ENCODE measurements at places on chromosomes 12 and 14. TPM values are rescaled to one million over a fixed set of nuclear protein-coding genes. Genes with fewer than 3 reads are reported as not detected.
A peak's percentile ranks its signal among the peaks of the same experiment; 100 is the strongest.

- H3K36me3 ChIP-seq: no peaks in the 10 kb centered on the region
- peaks cover 5% of the 10 kb centered on the region for H3K27me3 ChIP-seq
- H3K4me3 ChIP-seq: peak within 1 kb of the TSS; percentile 80
These were observed at the start of gene RAB15 for GRCh38 chr14:64971943-64972791. RAB15 (minus strand) TSS chr14:64972336; CDS start chr14:64972076, 260 bp downstream.

- H3K4me3 ChIP-seq: no peak overlapping the region
- DNase-seq: no peak
- H3K27ac ChIP-seq: no peak overlapping the region
- H3K4me1 ChIP-seq: peaks cover 9% of the 10 kb centered on the region
- H3K36me3 ChIP-seq: no peaks in the 10 kb centered on the region
These were observed 110.8 kb downstream of the DAD1 start for GRCh38 chr14:22478247-22478646.

- peaks cover 5% of the 10 kb centered on the region for H3K27me3 ChIP-seq
- H3K4me1 ChIP-seq: peaks cover 18% of the 10 kb centered on the region
- H3K4me3 ChIP-seq: no peak overlapping the region
- no peaks in the 10 kb centered on the region for H3K36me3 ChIP-seq
- DNase-seq: no peak
- H3K27ac ChIP-seq: no peak overlapping the region
These were observed 71.1 kb upstream of the MDM1 start for GRCh38 chr12:68403296-68403695.

DNA sequence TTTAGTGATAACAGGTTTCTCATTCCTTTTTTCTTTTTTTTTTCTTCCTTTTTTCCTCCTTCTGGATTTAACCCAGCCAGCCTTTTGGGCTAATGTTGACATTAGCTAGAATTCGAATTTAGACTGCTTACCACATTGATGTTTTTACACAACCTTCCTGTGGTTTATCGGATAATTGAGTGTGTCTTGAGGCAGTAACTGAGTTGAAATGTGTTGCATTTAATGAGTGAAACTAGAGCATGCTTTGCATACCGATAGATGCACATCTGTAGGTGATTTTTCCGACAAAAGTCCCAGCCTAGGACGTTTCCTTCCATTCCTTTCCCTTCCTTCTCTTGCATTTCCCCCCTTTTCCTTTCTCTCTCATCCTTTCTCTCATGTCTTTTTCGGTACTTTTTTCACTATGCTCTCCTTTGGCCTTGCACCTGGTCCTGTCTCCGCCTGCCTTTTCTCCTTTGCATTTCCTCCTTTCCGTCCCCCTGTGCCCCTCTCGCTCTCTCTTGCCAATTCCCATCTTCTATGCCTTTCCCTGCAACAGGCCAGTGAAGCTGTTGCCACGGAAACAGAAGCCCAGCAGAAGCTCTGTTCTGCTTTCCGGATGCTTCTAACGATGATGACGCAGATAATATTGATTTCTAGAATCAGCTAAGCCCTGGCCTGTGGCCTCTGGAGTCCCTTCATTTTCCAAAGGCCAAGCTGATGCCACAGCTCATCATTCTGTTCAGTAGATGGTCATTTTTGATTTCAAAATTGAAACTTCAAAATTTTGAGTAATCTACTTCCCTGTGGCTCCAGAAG lies 76.1 kb downstream of the SLC25A47 start:
- no peak for DNase-seq
- H3K4me1 ChIP-seq: peaks cover 15% of the 10 kb centered on the region
- no peak overlapping the region for H3K4me3 ChIP-seq
- peaks cover 2% of the 10 kb centered on the region for H3K27me3 ChIP-seq
- H3K27ac ChIP-seq: no peak overlapping the region

Gene TNS2
- total RNA-seq: 46.6 TPM

Gene KRT3
- not detected for total RNA-seq

GRCh38 chr12:94150240-94151121 lies 2.1 kb downstream of the PLXNC1 start:
- H3K36me3 ChIP-seq: no peaks in the 10 kb centered on the region
- peaks cover 46% of the 10 kb centered on the region for H3K27me3 ChIP-seq
- peaks cover 5% of the 10 kb centered on the region for H3K4me1 ChIP-seq
- DNase-seq: no peak

DNA sequence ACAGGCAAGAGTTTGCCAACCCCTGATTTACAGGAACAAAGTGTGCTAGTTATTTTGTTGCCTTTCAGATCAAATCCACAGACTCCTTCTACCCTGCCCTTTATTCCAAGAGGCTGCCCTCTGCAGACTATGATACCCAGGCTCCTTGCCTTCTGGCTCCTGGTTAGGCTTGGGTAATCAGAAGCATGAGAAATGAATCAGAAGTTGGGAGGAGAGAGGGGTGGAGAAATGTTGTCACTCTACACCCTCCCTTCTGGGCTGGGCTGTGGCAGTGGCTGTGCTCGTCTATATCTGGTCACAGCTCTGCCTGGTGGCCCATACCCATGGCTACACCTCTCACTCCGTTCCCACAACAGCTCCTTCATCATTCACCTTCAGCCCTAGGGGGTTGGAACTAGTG lies 204.6 kb upstream of the PLXNC1 start:
- peak overlapping the region; percentile 62 for H3K27ac ChIP-seq
- no peaks in the 10 kb centered on the region for H3K27me3 ChIP-seq
- H3K36me3 ChIP-seq: no peaks in the 10 kb centered on the region
- peak; percentile 67 for DNase-seq

Gene A2M
- total RNA-seq: 0.42 TPM

Gene MEG3
- 255 TPM for total RNA-seq

Gene MGP
- total RNA-seq: not detected

DNA sequence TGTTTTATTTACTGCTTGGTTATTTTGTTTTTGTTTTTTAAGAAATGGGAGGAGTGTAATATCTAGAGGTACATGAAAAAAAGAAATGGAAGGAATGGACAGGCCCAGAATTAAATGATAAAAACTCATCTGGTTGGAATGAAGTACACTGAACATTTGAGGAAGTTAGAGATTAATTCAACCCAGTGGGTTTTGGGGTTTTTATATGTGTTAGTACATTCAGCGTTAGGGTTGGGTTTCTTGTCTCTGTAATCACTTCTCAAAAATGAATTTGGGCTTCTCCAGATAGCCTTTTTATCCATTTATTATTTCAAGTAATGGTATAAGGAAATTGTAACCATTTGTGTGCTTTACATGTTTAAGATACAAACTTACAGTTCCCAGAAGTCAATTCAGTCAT lies 19.5 kb upstream of the NUP107 start:
- no peak for DNase-seq
- H3K4me3 ChIP-seq: no peak overlapping the region
- peaks cover 4% of the 10 kb centered on the region for H3K27me3 ChIP-seq
- H3K27ac ChIP-seq: no peak overlapping the region
- H3K36me3 ChIP-seq: peaks cover 5% of the 10 kb centered on the region

DNA sequence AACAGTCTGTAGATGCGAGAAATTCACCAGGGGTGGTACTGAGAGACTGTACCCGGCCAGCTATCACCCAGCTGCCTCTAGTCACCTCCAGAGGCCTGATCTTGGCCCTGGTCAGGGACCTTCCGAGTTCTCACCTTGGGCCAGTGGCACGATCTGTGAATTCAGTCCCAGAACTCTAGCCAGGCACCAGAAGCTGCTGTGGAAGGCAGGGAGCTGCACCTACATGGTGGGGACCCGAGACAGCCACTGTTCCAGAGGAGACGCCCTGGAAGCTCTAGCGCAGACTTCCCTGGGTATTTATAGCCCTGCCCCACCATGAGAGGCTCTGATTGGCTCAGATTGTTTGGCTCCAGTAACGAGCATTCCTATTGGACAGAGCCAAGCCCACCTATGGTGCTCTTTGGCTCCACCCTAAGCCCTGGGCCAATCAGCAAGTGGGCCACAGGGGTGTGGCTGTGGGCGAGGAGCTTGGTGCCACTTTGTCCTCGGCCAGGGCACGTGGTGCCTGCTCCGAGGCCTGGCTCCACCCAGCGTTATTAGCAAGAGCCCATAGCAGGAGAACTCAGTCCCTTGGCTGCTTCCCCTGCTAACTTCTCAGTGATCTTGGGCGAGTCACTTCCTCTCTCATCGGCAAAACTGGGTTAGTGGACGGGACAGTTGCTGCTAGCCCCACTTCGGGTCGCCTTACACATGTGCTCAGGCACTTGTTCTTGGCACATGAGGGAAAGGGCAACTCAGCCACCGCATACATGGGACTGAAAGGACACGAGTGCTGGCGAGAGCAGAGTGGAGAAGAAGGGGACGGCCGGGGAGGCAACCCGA lies 89.0 kb upstream of the BCL11B start:
- H3K36me3 ChIP-seq: no peaks in the 10 kb centered on the region
- no peaks in the 10 kb centered on the region for H3K4me1 ChIP-seq
- peaks cover 22% of the 10 kb centered on the region for H3K27me3 ChIP-seq
- no peak for DNase-seq

- no peak for DNase-seq
- H3K4me1 ChIP-seq: peaks cover 61% of the 10 kb centered on the region
- H3K4me3 ChIP-seq: no peak overlapping the region
These were observed 2.8 kb upstream of the CNIH1 start for GRCh38 chr14:54443981-54444380.

- no peaks in the 10 kb centered on the region for H3K36me3 ChIP-seq
- no peak overlapping the region for H3K4me3 ChIP-seq
- H3K4me1 ChIP-seq: peaks cover 4% of the 10 kb centered on the region
- peaks cover 60% of the 10 kb centered on the region for H3K27me3 ChIP-seq
- DNase-seq: no peak
- no peak overlapping the region for H3K27ac ChIP-seq
These were observed 22.7 kb downstream of the LRTM2 start for GRCh38 chr12:1842905-1843640.

- H3K4me1 ChIP-seq: no peaks in the 10 kb centered on the region
- H3K36me3 ChIP-seq: 0 out of 2 replicates have a peak, but pooled peaks cover 5% of the 10 kb centered on the region
- no peak for DNase-seq
- no peak overlapping the region for H3K27ac ChIP-seq
These were observed 577.6 kb downstream of the NRXN3 start for GRCh38 chr14:78747813-78748212.

Gene RFX4
- not detected for total RNA-seq

Gene CRIP2
- 6.7 TPM for total RNA-seq

GRCh38 chr12:86389949-86390348 lies 133.8 kb upstream of the MGAT4C start:
- no peak overlapping the region for H3K27ac ChIP-seq
- no peak overlapping the region for H3K4me3 ChIP-seq
- H3K4me1 ChIP-seq: no peaks in the 10 kb centered on the region
- H3K36me3 ChIP-seq: no peaks in the 10 kb centered on the region
- H3K27me3 ChIP-seq: no peaks in the 10 kb centered on the region

- no peaks in the 10 kb centered on the region for H3K27me3 ChIP-seq
- no peaks in the 10 kb centered on the region for H3K36me3 ChIP-seq
- peak overlapping the region; percentile 73 for H3K27ac ChIP-seq
- no peak overlapping the region for H3K4me3 ChIP-seq
- DNase-seq: peak; percentile 88
These were observed 51.5 kb downstream of the DCAF5 start for GRCh38 chr14:69101331-69101826.

DNA sequence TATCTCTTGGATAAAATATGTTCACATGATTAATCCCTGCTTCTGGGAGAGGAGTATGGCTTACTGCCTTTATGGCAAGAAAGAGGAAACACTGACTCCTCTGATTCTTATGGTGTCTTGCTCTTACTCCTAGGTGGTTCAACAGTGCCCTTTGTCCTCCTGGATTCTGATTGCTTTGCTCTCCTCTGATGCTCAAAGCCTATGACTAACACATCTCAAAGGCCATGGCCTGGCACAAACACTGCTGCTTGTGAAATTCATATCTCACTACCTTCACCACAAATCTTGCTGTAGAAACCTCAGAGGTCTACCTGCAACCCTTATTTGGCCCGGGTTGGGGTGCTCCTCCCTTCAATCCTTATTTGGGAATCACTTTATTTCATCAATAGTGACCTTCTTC lies 217.2 kb downstream of the C12orf50 start:
- H3K36me3 ChIP-seq: no peaks in the 10 kb centered on the region
- H3K4me1 ChIP-seq: no peaks in the 10 kb centered on the region
- no peak overlapping the region for H3K4me3 ChIP-seq
- DNase-seq: no peak
- no peak overlapping the region for H3K27ac ChIP-seq
- no peaks in the 10 kb centered on the region for H3K27me3 ChIP-seq

GRCh38 chr12:110760204-110760609 lies 17.5 kb upstream of the PPP1CC start:
- peaks cover 9% of the 10 kb centered on the region for H3K4me1 ChIP-seq
- peaks cover 7% of the 10 kb centered on the region for H3K27me3 ChIP-seq
- no peak for DNase-seq
- H3K4me3 ChIP-seq: no peak overlapping the region
- no peaks in the 10 kb centered on the region for H3K36me3 ChIP-seq
